ENCODE measurements at places on chromosomes 12 and 14.

DNA sequence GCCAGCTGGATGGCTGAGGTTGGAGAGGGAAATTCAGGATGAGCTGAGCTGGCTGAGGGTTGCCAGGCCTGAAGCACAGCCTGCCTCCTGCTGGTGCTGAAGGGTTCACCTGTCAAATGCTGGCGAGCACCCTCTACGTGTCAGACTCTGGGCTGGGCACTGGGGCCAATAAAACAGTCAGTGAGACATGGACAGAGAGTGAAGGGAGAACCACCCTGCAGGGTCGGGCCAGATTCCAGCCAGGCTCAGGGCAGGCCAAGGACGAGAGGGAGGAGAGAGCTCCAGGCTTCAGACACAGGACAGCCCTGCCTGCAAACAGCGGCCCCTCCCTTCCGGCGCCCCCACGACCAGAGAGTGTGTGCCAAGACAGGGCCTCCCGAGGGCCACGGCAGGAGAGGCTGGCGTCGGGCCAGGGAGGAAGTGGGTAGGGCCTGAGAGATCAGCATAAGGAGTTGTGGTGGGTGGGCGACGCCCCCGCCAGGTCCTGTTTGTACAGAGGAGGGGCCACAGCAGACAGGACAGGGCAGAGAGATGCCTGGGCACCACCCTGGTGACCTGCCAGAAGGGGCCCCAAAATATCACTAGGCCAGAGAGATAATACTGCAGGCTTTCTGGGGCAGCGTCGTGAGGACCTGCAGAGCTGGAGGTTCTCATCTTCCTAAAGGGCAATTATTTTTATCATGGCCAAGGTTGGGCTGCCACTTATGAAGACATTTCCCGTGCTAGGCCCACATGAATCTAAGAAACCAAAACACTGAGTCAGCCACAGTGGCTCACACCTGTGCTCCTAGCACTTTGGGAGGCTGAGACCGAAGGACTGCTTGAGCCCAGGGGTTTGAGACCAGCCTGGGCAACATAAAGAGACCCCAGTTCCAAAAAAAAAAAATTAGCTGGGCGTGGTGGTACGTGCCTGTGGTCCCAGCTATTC is 73.1 kb upstream of the GPR68 start:
- DNase-seq = peak; percentile 55

DNA sequence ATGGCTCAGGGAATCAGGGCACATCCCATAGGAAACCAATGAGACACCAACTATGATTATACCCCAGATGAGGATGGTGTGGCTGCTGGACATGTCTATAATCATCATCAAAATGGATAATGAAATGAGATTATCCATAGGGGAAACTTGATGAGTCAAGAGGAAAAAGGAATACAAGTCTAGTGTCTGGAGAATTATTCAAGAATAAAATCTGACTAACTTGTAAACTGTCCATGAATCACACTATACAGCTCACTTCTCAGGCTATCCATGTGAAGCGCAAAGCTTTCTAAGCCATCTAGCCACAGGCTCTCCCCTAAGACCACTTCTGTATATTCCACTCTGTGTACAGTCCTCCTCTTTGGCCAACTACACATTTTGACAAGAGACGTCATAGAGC is 52.5 kb downstream of the DUSP16 start:
- DNase-seq = no peak

GRCh38 chr12:31478425-31478824 is 112.5 kb downstream of the DENND5B start:
- DNase-seq = no peak

- no peak for DNase-seq
These were observed 173.0 kb downstream of the MYRFL start for GRCh38 chr12:69998011-69998410.

DNA sequence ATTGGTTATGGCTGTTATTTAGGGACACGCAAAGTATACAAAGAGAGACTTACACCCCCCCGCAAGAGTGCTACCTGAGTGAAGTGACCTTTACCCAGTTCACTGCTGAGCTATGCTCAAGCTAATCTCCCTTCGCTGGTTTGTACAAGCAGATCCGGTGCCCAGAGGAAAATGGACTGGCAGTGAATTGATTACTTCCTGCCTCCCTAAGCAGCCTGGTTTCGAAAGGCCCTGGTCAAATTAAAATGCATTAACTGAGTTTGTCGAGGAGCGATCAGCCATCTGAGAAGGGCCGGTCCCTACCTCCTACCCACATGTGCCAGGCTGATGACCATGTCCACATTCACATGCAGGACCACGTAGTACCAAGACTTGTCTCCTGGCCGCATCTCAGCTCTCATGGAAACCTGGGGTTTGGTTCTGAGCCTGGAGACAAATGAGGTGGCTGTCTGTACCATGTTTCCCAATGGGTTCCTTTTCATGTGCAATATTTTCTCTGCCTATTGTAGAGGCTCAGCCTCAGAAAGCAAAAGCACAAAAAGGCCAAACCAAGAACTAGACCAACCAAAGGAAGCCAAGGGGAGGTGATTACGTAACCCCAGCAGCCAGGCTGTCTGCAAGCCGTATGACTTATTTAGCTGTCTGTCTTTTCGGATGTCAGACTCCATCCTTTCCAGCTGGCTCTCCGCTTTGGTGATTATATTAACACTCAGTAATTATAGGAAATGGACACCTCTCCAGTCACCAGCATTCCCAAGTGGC is 284.7 kb upstream of the PWP1 start:
- peak; percentile 32 for DNase-seq

DNA sequence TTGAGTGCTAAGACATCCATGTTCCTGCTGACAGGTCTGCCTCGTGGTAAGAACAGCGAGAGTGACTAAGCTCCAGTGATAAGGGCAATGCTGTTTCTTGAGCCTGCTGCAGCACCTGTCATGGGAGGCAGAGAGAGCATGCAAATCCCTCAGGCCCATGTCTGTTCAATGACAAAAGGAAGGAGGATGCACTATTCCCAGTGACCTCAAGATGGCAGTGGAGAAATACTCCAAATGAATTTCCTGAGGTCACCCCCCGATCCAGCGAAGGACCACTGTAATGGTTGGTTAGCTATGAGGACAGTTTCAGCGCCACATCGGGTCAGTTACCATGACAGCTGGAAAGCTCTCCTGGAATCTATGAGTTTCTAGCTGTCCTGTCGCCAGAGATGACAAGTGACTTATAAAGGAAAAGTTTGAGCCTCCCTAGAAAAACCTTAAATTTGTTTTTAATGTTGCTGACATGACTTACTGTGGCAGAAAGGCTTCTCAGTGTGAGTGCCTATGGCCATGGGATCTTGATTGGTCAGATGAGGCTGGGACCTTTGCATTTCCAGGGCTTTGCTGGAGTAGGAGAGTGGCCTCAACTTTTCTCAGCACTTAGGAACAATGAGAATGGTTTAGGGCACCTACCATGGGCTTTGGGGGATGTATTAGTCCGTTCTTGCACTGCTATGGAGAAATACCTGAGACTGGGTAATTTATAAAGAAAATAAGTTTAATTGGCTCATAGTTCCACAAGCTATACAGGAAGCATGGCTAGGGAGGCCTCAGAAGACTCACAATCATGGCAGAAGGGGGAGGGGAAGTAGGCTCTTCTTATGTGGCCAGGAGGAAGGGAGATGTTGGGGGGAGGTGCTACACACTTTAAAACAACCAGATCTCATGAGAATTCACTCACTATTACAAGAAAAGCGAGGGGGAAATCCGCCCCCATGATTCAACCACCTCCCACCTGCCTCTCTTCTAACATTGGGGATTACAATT is 88.0 kb upstream of the TMEM260 start:
- no peak for DNase-seq

DNA sequence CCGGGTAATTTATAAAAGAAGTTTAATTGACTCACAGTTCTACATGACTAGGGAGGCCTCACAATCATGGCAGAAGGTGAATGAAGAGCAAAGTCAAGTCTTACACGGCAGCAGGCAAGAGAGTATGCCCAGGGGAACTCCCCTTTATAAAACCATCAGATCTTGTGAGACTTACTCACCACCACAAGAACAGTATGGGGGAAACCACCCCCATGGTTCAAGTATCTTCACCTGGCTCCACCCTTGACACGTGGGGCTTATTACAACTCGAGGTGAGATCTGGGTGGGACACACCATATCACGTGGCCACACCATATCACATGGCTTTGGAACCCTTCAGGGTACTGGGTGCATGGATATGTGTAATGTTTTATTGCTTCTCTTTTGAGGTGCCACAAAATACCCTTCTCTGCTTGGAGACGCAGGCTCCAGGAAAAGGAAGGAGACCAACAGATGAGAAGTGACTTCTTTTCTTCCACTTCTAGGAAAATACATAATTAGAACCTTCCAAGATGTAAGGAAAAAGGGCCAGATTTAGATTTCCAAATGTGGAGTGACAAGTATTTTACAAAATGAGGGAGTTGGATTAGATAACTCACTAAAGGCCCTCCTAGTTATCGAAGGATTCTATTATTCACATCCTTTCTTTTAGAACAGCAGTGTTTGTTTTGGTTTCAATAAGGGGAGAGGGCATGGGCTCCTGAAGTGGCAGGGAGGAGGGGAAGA is 33.1 kb upstream of the ETFBKMT start:
- DNase-seq = no peak

DNA sequence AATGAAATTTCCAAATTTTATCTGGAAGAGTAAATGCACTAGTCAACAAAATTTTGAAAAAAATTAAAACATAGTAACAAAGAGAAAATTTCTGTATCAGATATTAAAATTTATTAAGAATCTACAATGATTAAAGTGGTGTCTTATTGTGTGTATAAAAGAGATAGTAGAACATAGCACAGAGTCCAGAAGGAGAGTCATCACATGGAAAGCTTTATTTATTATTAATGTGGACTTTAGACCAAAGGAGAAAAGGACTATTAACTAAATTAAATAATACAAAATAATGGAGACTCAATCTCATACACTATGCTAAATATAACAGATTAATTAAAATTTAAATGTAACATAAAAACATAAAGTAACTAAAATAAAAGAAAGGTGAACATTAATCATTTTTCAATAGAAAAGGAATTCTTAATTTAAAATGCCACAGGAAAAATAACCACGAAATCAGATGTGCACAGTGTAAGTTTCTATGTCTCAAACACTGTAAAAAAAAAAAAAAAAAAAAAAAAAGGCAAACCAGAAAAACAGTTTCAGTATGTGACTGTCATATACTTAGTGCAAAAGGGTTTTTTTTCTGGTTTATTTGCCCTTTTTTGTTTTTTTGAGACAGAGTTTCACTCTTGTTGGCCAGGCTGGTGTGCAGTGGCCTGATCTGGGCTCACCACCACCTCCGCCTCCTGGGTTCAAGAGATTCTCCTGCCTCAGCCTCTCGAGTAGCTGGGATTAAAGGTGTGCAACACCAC is 95.4 kb downstream of the MYF5 start:
- DNase-seq = no peak

DNA sequence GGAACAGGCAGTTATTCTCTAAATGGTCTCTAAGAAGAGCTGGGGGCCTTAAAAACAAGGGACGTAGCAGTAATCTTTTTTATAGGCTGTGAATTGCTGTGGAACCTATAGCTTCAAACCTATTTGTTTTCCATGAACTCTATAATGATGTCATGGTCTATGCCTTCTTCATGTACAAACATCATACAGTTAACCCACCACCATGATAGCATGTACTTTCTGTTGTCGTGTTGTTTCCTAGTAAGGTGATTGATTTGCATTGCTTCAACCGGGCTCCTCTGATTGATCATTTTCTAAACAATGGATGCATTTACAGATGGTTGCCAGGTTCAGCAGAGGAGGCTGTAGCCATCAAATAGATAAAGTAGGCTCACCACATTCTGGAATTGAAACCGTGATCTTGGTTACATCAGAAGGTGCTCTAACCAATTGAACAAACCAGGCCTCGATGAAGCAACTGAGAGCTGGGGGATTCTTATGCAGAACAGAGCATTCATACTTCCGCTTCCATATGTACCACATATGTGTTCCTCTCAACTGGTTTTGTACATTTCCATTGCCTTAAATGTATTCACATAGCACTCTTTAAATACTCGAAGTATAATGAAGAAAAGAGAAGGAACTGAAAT is 25.6 kb upstream of the PCNX1 start:
- no peak for DNase-seq

DNA sequence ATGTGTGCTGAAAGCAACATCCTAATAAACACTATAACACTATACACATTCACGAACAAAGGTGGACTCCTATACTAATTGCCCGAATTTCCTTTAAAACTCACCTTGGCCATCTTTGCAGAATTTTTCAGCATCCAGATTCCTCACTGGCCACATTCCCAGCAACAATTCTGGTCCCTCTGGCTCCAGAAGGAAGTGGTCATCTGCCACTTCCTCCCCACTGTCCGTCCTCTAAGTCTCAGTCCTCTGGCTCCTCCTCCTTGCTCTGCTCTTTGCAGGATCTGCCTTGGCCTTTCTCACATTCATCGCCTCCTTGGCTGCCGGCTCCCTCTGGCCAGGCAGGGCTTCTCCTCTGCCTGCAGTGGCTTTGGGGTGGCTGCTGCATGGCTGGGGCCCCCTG is 426.0 kb downstream of the FUT8 start:
- no peak for DNase-seq

- peak; percentile 80 for DNase-seq
These were observed 8.7 kb upstream of the WDR89 start for GRCh38 chr14:63650256-63650952.

DNA sequence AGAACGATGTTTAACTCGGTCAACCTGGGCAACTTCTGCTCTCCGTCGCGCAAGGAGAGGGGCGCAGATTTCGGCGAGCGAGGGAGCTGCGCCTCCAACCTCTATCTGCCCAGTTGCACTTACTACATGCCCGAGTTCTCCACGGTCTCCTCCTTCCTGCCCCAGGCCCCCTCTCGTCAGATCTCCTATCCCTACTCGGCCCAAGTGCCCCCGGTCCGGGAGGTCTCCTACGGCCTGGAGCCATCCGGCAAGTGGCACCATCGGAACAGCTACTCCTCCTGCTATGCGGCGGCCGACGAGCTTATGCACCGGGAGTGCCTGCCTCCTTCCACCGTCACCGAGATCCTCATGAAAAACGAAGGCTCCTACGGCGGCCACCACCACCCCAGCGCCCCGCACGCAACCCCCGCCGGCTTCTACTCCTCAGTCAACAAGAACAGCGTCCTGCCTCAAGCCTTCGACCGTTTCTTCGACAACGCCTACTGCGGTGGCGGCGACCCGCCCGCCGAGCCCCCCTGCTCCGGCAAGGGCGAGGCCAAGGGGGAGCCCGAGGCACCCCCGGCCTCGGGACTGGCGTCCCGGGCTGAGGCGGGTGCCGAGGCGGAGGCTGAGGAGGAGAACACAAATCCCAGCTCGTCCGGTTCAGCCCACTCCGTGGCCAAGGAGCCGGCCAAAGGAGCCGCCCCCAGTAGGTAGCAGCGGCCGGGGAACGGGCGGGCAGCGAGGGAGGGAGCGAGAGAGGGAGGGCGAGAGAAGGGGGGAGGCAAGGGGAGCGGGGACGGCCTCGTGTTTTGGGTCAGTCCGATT is 513 bp downstream of the HOXC11 start:
- DNase-seq = peak; percentile 46
